ENCODE measurements at places on chromosomes 4 and X.

DNA sequence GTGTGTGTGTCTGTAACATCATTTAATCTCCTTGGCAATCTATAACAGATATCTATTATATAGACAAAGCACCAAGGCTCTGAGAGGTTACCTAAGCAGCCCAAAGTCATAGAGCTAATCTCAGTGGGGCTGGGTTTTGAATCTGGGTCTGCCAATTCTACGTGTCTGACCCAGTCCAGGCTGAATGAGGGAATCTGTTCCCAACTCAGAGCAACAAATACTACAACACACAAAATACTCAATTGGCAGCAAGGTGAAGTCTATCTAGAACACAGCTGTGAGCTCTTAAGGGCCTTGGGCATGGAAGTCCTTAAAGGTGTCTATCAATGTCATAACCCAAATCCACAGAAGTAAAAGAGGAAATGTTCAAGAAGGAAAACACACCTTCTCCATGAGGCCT, 47.5 kb upstream of the NAP1L5 start:
- no peak for DNase-seq

- no peak for DNase-seq
Observed at GRCh38 chr4:101862595-101862994, 72.1 kb downstream of the BANK1 start.

GRCh38 chrX:76657499-76657898, 230.0 kb downstream of the MAGEE1 start:
- DNase-seq: no peak

- no peak for DNase-seq
Observed at GRCh38 chr4:41731569-41732126, 16.9 kb downstream of the PHOX2B start.

DNA sequence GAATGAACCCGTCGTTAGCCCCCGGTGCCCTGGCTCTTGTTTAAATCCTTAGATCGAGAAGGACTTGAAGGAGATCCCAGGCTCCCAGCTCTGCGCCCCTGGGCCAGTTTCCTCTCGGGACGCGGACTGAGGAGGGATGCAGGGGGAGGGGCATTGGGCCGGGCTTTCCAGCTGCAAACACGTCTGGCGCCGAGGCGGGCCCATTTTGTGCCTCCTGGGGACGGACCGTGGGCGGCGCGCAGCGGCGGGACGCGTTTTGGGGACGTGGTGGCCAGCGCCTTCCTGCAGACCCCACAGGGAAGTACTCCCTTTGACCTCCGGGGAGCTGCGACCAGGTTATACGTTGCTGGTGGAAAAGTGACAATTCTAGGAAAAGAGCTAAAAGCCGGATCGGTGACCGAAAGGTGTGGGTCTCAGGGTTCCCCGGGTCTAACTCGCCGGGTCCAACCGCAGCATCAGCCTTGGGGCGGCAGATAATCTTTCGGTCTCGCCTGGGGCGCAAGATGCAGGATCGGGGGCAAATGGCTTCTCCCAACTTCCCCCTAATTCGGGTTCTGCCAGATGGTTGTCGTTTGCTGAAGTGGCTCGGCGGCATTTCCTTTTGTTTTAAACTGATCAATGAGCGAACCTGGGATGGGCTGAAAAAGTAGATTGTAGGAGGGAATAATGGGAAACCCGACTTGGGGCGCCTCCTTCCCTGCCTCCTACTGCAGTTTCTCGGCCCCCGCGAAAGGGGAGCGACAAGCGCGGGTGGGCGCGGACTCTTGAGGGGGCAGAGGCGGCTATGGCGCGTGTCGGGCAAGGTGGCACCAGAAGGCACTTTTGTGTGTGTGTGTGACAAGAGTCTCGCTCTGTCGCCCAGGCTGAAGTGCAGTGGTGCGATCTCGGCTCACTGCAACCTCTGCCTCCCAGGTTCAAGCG, 2.9 kb downstream of the PDGFRA start:
- peak; percentile 74 for DNase-seq

GRCh38 chrX:44873415-44874276, 658 bp downstream of the KDM6A start:
- DNase-seq: peak; percentile 51

GRCh38 chr4:176729489-176729888, 63.2 kb downstream of the VEGFC start:
- peak; percentile 9 for DNase-seq

DNA sequence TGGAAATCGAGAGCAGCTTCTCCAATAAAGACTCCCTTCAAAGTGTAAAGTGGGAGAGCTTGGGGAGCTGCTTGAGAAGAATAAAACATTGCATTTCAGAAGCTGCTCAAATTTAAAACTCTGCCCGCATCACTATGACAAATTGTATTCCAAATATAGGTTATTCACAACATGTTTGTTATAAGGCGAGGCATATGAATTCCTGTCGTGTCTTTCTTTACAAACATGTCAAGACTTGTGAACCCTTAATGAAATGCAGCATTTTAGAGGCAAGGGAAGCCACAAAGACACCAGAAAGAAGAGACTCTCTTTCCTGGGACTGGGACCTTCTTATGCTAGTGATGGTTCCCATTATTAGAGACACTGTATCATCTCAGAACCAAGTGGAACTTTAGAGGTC, 311.2 kb downstream of the DHX15 start:
- no peak for DNase-seq

- DNase-seq: no peak
Observed at GRCh38 chr4:6408263-6408662, 64.2 kb downstream of the PPP2R2C start.

DNA sequence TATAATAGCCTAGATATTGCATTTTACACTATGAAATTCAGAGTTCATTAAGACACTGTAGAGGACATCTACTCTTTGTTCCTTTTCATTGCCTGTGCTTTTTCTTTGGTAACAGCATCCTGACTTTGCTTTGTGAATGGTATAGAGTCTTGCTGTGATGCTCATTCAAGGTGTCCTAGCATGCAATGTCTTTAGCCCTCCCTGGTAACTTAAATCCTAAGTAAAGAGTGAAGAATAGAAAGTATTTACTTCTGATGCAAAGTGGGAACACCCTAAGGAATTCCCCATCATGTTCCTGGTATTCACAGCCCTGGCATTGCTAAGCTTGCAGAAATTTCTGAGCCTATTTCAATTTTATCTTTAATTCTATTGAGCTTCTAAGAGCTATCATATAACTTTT, 400.1 kb downstream of the FAT4 start:
- DNase-seq: no peak

DNA sequence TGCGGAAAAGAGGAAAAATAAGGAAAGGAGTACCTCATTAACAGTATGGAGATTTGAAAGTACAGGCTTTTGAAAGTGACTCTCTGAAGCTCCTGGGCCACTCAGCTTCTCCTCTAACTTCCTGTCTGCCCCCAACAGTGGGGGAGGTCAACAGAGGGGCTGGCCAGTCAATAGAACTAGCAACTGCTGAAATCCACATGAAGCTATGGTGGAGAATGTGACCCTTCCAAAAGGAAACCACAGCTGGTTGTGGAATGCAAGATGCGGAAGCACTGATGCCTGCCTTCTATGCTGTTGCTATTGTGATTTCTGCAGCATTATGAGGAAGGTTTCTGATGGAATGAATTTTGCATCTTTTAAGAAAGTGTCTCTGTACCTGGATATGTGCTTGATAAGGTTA, 2.4 kb downstream of the CORIN start:
- DNase-seq: peak; percentile 15

- DNase-seq: no peak
Observed at GRCh38 chrX:66756717-66757116, 117.8 kb upstream of the EDA2R start.

GRCh38 chrX:72009731-72010130, 99.1 kb downstream of the NHSL2 start:
- no peak for DNase-seq

DNA sequence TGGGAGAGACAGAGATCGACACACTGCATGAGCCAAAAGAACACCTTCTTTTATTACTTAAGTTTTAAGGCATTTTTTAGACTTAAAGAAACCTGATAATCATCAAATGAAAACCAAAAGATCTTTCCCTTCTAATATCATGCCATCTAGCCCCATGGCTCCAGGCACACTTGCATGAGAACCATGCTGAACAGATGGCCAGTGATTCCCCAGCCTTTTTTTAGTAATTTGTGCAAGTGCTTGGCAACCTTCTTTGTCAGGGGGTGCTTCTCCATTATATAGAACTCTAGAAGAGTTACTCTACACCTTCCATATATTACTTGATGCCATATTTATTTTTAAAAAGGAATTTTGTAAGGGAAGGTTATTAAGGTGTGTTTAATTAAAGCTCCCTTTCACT, 182.2 kb upstream of the TEX13C start:
- no peak for DNase-seq

GRCh38 chr4:87975466-87975865, at the start of gene SPP1:
Gene SPP1 (plus strand): TSS chr4:87975714. CDS start chr4:87976896, 1,182 bp downstream.
- DNase-seq: no peak

DNA sequence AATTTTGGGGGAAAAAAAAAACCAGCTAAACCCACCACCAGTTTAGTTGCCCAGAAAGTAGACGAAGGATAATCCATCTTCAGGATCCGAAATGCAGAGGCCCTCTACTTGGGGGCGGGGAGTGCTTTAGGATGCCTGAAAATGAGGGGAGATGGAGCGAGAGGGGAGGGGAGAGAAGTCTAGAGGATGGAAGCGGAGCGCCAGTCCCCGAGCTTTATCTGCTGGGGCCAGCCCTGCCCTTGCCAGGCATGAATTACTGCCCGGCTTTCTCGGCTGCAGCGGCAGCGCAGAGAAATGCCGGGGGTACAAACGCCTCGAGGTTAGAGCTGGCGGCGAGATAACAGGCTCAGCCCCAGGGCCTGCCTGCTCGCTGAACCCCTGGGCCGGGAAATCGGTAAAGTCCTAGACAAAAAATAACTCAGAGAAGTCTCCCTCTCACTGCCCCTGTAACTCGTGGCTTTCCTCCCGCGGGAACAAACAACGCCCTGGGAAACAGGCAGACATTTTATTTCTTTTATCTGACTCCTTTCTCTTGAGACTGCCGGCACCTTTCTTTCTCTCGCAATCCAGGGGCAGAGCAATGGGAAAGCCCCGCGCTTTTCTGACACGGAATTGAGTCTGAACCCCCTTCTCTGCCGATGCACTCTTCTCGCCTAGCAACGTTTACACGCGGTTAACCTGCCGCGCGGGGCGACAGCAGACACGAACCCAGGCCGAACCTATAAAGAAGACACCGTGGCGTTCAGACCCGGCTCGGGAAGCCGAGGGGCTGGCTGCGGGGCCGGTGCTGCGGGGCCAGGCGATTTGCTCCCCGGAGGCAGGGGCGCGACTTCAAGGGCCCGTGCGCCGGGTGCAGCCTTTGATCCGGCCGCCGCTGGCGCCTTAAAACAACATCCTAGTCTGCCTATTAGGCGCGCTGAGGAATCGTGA, 3.1 kb upstream of the MSX1 start:
- DNase-seq: no peak

DNA sequence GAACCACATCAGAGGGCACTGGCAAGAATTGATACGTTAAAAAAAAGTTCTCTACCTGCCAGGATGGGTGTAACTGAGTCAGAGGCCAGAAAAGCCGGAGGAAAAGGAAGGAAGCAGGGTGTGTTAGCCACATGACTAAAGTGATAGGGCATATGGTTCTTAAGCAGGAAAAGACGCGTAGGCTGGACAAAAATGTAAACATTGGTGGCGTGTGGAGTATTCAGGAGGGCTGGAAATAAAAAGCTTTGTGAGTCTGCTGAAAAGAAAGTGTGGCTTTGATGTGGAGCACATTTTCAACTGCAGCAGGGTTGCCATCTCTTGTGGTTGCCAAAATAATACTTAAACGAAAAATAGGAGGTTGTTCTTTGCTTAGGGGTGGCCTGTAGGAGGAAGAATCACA, 186.5 kb upstream of the RPL34 start:
- DNase-seq: peak; percentile 9

GRCh38 chrX:72569786-72570185, 2.9 kb downstream of the HDAC8 start:
- DNase-seq: peak; percentile 75

DNA sequence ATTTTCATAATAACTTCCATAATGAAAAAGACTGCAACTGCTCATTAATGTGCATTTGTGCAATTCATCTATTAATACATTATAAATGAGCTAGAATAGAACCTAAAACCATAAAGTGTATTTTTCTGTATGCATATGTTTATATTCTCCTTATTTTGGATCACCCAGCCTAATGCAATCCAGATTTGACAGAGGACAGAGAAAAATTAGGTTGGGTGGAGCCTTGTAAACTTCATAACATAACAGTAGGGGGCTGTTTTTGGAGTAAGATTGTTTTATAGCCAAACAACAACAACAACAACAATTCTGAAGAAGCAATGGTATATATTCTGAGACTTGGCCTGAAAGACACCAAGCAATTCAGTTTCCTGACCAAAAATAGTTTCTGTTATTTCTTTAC, 615.3 kb upstream of the SLIT2 start:
- DNase-seq: no peak

DNA sequence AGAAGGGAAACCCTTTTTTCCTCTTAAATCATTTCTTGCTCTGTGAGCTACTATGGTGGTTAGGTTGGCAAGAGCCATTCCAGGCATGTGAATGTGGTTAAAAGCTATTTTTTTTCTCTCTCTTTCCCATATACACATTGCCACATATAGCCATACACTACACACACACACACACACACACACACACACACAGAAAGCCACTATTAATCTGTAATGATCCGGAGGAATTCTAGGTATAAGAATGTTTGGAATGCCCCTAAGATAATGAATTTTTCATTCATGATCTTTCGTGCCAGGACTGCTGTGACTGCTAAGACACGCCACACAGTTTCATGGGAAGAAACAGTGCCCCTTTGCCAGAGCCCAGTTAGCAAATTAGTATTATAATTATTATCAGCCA, 21.8 kb upstream of the TLL1 start:
- DNase-seq: peak; percentile 6

GRCh38 chr4:165312506-165312905, 15.0 kb upstream of the MSMO1 start:
- DNase-seq: peak; percentile 77

GRCh38 chrX:125810856-125811255, 355.2 kb downstream of the DCAF12L2 start:
- DNase-seq: no peak

- DNase-seq: no peak
Observed at GRCh38 chrX:129553619-129554288, 13.7 kb downstream of the OCRL start.

GRCh38 chr4:122584519-122584918, 36.3 kb downstream of the IL21 start:
- DNase-seq: peak; percentile 90

DNA sequence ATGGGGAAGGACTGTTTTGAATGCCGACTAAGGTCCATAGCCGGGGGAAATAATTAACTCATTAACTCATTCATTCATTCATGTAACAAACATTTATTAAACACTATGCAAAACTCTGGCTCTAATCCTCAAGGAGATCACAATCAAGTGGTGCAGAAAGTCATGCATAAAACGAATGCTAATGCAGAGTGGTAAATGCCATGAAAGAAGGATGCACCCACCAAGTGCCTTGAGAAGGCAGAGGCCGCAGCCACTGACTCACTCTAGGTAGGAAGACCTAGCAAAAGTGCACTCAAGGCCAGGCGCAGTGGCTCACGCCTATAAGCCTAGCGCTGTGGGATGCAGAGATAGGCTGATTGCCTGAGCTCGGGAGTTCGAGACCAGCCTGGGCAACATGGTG, 22.9 kb downstream of the SLITRK2 start:
- DNase-seq: no peak

- peak; percentile 5 for DNase-seq
Observed at GRCh38 chrX:131288738-131289511, at the start of gene IGSF1. Gene IGSF1 (minus strand): TSS chrX:131289306. CDS start chrX:131286674, 2,632 bp downstream.

- DNase-seq: no peak
Observed at GRCh38 chr4:97866821-97867556, 276.3 kb downstream of the STPG2 start.

- peak; percentile 8 for DNase-seq
Observed at GRCh38 chr4:110195561-110196205, 2.7 kb downstream of the ELOVL6 start.

GRCh38 chrX:140297273-140297672, 207.6 kb downstream of the SOX3 start:
- no peak for DNase-seq

- DNase-seq: peak; percentile 23
Observed at GRCh38 chr4:99655308-99656081, 2.1 kb downstream of the C4orf54 start.

Measured in cardiac fibroblast (primary cell).